Stimulated activated CD4-positive, alpha-beta T cell treated with anti-CD3 and anti-CD28 coated beads, Interleukin-15, amount 100 ng/mL, for 1 hour (primary cell): ENCODE measurements at places on chromosomes 1 and 21.

DNA sequence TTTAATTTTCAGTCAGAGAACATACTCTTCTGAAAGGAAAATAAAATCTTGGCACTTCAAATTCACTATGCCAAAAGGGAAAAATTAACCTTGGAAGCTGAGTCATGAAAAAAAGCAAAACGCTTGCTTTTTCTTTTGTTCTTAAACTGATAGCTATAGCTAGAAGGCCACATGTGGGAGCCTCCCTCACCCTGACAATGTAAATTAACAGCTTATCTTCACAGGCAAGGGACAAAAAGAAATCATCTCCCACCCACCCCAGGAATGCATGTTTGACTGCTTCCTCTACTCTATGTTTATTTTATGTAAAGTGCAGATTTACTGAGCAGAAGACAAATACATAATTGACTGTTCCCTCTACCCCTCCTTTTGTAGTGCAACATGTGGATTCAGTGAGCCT lies 38.0 kb downstream of the EBNA1BP2 start:
- no peak for DNase-seq

DNA sequence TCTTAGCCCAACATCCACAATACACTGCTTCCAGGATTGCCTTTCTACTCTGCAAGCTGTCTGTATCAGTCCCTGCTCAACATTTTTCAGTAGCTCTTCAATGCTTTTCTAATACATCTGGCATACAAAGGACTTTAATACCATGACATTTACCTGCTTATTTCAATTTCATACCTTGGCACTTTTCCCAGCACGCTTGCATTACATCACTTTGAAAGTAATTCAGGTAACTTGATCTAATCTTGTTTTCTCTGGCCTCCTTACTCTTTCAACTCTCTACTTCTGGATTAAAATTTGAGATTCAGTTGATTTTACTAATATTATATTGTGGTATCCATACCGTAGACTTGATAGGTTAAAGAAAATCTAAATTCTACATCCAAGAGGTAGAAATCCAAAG lies 103.0 kb downstream of the PTGS2 start:
- DNase-seq = no peak

GRCh38 chr1:207711285-207711684 lies 40.6 kb upstream of the CD46 start:
- no peak for DNase-seq

- DNase-seq = no peak
These were observed 13.1 kb downstream of the SLC5A9 start for GRCh38 chr1:48235652-48236051.

DNA sequence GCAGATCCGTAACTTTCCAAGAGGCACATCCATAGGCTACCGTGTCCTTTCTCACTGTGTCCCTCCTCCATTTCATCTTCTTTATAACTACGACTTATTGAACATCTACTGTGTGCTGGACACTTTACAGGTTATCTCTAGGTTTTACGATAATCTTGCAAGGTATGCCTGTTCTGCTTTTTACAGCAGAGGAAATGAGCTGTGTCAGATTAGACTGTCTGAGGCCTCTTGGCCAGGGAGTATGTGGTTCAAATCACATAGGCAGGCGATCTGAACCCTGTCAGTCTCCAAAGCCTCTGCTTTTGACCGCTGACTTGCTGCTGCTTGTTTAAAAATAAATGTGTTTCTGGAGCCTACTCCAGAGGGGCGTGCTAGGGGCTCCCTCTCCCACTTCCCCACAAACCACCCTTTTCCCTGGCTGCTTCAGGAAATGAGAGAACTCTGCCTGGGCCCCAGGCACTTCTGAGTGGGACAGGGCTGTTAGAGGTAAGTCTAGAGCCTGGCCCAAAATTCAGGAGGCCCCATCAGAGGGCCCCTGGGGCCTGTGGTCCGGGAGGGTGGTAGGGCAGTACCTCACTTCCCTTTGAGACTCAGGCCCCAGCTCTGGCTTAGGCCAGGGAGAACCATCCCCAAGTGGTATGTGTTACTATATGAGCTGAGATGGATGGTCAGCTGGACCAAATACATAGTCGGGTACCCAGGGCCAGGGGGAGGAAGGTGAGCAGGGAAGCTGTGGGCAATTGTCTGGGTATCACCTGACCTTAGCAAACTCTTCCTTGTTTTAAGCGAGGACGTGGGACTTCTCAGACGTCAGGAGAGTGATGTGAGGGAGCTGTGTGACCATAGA lies 4.4 kb downstream of the PSEN2 start:
- DNase-seq = no peak

- DNase-seq = no peak
These were observed 208.3 kb downstream of the DSCAM start for GRCh38 chr21:40638466-40639251.

- DNase-seq = no peak
These were observed 37.6 kb downstream of the PDE4B start for GRCh38 chr1:65830306-65830705.

DNA sequence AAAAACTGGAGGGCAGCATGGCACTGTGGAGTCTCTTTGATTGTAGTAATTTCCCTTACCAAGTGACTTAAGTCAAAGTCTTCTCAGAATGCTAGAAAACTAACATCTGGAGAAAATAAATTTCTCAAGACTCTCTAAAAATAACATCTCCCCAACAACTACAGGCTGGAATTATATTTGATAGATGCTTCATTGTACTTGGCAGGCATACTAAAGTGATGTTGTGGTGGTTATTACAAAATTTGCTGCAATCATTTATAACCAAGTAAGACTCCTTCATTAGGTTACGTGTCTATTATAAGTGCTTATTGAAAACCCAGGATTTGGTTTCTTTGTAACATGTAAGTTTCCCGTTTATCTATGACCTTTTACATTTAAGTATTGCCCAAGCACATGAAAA lies 132.9 kb upstream of the NRIP1 start:
- no peak for DNase-seq

GRCh38 chr1:20381045-20381641 lies 90.5 kb downstream of the VWA5B1 start:
- DNase-seq = no peak

DNA sequence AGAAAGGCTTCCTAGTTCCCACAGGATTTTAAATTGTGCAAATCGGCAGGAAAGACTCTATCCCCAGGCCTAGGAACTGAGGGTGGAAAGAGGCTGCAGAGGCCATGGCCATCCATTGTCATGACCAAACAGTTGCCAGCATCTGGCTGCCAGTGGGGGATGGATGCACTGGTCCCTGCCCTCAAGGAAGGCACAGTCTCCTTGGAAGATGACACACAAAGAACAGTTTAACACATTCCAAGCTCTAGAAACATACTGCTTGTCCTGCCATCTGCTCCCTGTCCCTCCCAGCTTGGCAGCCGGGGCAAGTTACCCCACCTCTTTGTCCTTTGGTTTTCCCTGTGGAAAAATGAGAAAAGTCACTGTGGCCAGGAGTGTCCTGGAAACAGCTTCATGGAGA lies 83.2 kb downstream of the BCAR3 start:
- DNase-seq = no peak

GRCh38 chr1:47894410-47895278 lies 102.5 kb downstream of the TRABD2B start:
- no peak for DNase-seq

DNA sequence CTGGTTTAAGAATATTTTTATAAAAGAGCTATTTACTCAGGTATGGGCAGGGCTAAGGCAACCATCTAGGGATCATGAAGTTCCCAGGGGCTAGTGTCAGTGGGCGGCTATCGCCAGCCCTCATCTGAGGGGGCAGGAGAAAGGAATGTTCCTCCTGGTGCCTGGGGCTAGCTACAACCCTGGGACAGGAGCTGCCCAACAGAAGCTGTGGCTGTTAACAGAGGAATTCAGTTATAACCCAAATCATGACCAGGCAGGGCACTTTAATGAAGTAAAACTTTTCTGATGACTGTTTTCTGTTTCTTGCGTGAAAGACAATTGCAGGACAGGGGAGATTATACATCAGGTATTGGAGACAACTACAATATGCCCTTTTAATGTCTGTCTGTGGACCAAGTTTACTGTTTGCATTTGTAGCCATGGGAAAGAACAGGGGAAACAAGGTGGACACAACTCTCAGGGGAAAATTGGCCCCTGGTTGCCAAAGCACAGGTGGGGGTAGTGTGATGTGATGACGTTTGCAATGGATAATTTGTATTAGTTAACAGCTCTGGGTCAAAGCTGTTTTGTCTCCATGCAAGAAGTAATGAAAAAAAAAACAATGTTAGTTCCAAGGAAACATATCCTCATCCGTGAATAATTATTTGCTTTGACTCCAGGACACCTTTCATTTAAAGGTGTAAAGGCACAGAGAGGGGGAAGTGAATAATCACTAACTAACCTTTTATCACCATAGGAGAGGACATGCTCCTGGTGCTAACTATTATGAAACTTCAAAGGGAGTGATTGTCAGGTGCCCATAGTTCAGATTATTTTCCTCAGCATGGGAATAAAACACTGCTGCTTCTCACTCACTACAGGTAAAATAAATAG lies 105.2 kb downstream of the TSEN15 start:
- DNase-seq = no peak

DNA sequence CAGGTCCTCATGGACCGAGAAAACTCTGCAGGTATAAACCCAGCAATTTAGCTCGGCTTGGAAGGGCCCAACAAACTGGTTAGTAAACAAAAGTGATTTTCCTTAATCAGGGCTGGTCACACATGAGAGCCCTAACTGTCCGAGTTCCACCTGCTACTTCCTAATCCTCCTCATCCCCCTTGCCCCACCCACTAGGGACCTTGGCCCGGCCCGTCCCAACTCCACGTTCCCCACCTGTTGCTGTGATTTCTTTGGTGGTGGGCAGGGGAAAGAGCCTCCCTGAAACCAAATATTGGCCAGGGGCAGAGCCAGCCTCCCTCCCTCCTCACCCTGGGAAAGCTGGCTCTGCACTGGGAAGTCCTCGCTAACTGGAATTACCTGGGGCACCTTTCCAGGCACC lies 304.2 kb upstream of the PROX1 start:
- DNase-seq = no peak

DNA sequence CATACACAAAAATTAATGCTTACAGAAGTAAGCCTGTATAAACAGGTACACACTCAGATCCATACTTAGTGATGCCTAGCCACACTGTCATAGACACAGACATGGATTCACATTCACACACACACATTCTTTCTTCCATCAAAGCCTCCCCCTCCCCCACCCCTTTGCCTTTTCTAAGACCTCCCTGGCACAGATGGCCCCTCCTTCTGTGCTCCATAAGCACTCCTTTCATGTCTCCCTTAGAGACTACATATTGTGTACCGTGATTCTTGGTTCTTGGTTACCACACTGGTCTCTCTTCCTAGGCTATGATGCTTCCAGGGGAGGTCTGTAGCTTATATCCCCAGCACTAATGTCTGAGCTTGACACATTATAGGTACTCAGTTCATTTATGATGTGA lies 2.0 kb upstream of the NHLH2 start:
- no peak for DNase-seq

- DNase-seq = no peak
These were observed 11.7 kb downstream of the ZC3H12A start for GRCh38 chr1:37485902-37486679.

- DNase-seq = no peak
These were observed 16.7 kb downstream of the PALMD start for GRCh38 chr1:99662539-99663080.

DNA sequence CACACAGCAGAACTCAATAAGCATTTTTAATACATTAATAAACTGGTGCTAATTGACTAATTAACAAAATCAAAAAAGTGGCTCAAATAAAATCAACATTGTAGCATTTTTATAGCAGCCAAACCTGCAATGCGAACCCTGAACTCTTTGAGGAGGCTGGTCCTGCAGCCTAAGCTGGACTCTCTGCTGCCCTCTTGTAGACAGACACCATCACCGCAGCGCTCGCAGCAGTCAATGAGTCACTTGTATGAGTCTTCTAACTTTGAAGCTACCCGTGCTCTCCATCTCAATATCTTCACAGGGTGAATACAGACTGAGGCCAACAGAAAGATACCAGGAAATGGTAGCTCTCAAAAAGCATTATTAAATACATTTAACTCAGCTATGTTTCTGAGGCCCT lies 9.7 kb upstream of the KRTAP7-1 start:
- DNase-seq = no peak

DNA sequence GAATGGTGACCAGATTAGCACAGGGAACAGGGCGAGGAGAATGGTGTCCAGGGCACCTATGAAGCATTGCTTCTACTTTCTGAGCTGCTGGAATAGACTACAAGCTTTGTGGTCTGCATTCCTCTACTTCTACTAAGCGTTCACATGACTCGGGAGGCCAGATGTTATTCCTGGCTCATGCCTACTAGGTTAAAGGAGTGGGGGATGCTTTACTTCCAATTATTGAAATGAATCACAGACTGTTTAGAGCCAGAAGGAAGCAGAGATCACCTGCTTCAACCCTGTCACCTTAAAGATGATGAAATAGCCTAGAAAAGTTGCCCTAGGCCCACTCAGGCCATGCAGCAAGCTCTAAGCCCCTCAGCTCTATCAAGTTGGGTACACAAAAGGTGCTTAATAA lies 633.5 kb downstream of the KIF26B start:
- no peak for DNase-seq

DNA sequence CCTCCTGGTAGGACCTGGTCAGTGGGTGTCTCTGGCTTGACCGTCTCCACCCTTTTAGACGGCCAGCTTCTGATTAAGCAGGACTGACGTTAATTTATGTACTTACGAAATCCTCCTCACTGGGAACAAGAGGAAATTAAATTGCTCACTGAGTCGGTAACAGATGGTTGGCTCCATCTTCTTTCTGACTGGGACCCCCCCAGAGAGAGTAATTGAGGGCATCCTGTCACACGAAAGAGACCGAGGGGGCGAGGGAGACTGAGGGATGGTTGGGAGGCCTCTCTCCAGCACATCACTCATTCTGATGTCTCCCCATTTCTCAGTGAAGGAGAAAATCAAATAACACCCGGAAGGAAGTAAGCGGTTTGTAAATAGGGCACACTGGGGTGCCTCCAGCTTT lies 104.8 kb downstream of the OMA1 start:
- no peak for DNase-seq

DNA sequence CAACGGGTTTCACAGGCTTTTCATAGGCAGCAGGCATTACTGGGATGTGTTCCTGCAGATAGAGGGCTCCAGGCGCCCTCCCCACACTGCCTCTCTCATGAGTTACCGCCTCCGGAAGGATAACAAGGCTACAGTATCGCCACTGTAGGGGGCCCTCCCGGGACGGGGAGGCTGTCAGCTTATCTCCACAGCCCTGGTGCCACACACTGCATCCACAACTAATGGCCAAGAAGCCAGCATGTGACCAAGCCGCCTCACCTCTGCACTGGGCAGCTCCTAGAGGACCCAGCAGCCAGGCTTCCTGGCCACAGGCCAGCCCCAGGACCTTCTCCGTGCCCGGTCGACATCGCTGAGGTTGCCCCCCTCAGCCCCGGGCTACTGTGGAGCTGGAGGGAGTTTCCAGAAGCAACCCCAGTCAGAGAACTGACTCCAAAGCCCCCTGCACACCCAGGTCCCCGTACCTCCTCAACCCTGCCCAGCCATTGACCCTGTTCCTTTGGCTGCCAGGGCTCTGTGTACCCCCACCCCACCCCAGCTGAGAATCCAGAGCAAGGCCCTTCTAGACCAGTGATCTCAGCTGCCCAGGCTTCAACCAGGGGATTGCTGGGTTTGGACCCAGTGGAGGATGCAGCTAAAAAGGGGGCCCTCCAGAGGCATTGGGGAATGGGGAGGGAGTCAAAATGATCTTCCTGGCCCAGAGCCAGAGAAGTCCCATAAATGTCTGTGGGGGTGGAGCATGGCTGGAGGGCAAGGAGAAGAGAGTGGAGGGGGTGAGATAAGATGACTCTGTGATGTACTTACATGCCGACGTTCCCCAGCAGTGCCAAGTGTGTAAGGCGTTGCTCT lies 45.0 kb downstream of the NEK2 start:
- DNase-seq = no peak
